ENCODE measurements at places on chromosomes 16 and 17.
A peak's percentile ranks its signal among the peaks of the same experiment; 100 is the strongest.

- DNase-seq, result no peak
Observed at GRCh38 chr16:63744077-63744874, 1377.6 kb downstream of the CDH11 start.

GRCh38 chr17:18139949-18140348, 31.4 kb downstream of the MYO15A start:
- no peak for DNase-seq

- no peak for DNase-seq
Observed at GRCh38 chr17:66548158-66548557, 245.7 kb downstream of the PRKCA start.

GRCh38 chr16:10086620-10087019, 95.6 kb downstream of the GRIN2A start:
- no peak for DNase-seq

DNA sequence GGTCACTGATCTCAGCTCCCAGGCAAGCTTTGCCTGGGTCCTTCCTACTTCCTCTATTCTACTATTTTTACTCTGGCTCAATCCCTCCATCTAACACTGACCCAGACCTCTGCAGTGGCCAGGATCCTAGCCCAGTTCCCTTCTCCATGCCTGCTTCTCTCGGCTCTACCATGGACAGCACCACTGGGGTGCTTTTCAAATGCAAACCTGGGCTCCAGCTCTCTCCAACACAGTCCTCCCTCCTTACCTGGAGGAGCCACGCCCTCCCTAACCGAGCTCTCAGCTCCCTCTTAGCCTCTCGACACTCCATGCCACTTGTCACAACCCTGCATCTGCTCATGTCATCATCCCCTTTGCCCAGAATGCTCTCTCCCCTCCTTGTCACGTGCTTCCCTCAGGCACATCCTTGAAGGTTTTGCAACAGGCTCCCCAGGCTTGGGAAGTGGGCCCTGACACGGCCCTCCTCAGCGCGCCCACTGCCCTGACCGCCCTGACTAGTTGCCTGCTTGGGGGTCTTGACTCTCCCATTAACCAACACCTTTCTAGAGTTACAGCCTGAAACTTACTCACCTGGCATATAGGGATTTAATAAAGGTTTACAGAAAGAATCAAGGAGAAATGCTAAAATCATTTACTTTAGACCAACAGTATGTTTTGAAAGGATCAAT, 41.6 kb downstream of the MARF1 start:
- no peak for DNase-seq

- peak; percentile 70 for DNase-seq
Observed at GRCh38 chr16:26665166-26665939, 401.4 kb upstream of the C16orf82 start.

GRCh38 chr16:53884748-53885147, 180.8 kb downstream of the FTO start:
- DNase-seq, result no peak

DNA sequence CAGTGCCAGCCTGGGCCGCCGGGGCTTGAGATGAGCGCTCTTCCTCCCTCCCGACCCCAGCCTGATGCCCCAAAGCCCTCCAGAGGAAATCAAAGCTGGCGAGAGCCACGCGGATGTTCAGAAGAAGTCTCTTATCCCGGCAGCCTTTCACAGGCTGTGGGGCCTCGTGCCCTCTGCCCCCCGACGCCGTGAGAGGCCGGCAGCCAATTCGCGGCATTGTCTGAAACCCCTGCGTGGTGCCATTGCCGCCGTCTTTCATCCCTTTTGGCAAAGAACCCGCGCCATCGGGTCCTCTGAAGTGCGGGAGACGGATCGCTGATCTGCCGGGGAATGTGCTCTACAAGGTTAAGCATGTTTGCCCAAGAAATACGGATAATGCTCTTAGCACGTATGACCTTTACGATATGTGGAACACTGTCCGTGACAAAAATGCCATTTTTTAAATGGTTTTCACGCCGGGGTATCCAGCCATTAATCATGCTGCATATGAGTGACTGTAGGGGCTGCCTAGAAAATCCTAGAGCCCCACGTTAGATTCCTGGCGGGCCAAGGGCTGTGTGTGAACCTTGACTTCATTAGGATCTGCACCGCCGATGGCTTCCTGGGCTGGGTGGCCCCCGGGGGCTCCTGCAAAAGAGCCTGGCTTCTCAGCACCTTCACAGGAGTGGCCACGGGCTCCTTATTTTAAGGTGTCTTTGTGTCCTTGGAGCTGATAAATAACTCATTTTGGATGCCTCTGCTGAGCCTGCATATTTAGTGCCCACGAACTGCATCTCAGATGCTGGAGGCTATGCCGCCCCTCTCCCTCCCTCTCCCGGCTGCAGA, 165.1 kb upstream of the TNRC6C start:
- no peak for DNase-seq

DNA sequence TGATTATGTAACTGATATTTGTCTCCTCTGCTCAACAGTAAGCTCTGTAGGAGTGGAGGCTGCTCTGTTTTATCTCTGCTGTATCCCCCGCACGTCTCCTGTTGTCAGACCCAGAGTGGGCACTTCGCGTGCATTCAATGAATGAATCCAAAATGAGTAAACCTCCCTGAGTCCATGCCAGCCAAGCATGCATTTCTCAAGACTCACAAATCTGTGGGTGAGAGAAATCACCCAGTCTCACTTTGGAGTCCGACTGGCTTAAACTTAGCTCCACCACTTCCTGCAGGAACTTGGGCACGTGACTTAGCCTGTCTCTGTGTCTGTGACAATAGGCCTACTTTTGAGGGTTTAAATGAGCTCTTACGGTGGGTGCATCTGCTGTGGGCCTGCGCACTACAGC, 3.7 kb downstream of the PNPO start:
- DNase-seq, result no peak

- DNase-seq, result no peak
Observed at GRCh38 chr17:77441940-77442339, 301.2 kb downstream of the SEC14L1 start.

GRCh38 chr17:72747501-72747900, 345.0 kb downstream of the SLC39A11 start:
- no peak for DNase-seq

DNA sequence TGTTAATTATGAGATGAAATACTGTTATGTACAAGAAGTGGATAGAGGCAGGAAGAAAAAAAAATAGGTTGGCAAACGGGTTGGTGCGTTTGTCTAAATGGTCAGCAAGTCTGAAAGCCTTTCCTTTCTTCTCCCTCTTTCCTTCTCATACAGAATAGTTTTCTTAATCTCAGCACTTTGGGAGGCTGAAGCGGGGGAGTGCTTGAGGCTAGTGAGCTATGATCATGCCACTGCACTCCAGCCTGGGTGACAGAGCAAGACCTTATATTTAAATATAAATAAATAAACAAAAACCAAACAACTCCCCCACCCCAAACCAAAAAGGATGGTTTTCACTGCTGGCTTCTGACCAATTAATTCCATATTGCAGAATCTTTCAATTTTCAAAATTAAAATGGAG, 74.7 kb upstream of the CORO6 start:
- DNase-seq, result no peak

GRCh38 chr17:79915850-79916430, 76.7 kb upstream of the CBX4 start:
- no peak for DNase-seq

GRCh38 chr17:63930951-63931575, 1.1 kb downstream of the CD79B start:
- DNase-seq, result no peak

DNA sequence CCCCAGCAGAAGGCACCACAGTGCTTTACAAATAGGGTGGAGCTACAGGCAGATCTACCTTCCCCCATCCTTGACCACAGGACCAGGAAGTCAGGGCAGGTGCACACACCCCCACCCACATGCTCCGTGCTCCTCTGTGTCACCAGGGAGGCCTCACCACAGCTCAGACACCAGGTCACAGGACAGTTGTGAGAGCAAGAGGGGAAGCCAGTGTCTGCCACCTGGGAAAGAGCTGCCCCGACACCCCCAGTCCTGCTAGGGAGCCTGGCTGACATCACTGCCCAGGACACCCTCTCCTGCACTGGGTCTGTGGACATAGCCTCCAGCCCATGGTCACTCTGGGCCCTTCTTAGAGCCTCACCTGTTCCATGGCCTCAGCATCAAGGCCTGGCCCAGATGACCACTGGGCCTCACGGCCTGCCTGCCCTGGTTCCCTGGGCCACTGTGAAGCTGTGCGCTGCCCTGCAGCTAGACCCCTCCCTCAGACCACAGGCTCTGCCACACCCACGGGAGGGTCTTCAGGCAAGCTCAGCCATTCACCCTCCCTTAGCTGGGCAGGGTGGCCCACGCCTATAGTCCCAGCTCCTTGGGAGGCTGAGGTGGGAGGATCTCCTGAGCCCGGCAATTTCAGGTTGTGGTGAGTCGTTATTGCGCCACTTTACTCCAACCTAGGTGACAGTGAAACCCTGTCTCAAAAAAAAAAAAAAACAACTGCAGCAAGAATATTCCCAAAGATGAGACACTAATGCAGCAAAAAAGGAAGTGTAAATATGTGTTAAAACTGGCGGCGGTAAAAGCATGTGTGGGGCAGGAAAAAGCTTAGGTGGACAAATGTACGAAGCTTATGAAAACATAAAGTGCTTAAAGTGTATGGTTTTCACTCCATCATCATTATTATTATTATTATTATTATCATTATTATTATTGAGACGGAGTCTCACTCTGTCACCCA, 14.2 kb downstream of the POLR3K start:
- no peak for DNase-seq

GRCh38 chr17:42411905-42412679, 11.0 kb downstream of the CAVIN1 start:
- no peak for DNase-seq

DNA sequence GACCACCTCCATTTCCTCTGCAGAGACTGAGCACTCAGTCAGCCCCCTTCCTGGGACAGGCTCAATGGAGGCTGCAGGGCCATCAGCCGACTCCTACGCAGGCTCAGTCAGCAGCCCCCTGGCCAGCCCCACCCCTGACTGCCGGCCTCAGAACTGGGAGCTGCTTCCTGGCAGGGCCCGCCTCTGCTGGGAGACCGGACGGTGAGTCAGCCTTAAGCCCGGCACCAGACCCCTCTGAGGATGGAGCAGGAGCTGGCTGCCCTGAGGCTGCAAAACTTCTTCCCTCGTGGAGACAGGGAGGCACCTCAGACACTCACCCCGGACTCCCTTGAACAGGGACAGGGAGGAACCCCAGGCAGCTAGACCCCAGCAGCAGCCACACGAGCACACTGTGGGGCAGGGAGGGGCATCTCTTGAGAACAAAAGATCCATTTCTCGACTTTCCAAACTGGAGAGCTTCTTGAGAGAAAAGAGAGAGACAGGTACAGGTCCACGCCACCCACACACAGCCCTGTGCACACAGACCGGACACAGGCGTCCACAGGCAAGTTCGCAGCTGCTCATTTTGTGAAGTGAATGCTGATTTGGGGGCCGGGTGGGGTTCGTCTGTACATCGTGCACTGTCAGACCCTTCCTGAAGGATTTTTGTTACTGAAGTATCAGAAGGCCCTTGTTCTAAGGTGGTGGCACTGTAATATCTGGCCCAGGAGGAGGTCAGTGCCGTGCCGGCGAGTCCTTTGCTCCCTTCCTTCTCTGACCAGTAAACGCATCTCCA, 1.3 kb upstream of the TUBB3 start:
- no peak for DNase-seq

- DNase-seq, result peak; percentile 76
Observed at GRCh38 chr17:57892820-57893595, 43.2 kb upstream of the MRPS23 start.

DNA sequence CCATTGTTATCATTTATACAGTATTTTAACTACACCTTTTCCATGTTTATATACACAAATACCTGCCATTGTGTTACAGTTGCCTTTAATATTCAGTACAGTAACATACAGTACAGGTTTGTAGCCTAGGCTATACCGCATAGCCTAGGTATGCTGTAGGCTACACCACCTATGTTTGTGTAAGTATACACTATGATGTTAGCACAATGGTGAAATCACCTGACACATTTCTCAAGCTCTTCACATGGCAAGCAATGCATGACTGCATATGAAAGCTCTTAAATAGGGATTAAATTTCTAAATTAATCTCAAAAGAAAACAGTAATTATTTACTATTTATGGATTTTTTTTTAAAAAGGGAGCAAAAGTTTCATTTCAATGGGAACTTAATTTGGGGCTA, 12.0 kb downstream of the LRRC37B start:
- DNase-seq, result no peak

DNA sequence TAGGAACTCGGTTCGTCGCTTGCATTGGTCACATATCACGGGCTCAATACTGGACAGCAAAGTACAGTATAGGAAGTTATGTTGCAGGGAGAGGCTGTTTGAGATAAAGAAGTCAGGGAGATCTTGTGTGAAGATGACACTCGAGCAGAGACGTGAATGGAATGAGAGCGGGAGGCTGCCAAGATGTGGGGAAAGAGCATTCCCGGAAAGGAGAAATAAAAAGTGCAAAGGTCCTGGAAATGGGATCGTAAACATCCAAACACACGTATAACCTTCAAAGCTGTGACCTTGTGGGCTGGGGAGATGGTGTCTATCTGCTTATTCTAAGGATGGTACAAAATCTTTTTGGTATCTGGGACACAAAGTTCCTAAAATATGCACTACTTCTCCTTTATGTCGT, 43.0 kb upstream of the MYOCD start:
- no peak for DNase-seq

DNA sequence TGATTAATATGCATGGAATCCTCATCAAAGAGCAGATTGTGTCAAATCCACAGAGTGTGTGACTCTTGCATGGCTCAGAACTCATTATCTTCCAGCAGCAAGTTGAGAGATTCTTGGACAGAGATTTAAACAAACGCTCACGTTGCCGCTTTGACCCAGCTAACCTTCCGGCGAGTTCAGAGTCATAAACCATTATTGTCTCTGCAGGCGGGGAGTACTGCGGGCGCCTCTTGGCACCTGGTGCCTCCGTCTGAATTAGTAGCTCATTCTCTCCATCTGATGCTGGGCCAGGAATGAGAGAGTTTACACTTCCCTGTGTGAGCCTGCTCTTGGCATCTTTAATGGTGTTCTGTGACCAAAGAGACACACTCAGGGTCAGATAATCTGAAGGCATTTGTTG, 138.6 kb upstream of the WSCD1 start:
- DNase-seq, result no peak

- no peak for DNase-seq
Observed at GRCh38 chr17:8888704-8889302, 21.3 kb upstream of the PIK3R6 start.

DNA sequence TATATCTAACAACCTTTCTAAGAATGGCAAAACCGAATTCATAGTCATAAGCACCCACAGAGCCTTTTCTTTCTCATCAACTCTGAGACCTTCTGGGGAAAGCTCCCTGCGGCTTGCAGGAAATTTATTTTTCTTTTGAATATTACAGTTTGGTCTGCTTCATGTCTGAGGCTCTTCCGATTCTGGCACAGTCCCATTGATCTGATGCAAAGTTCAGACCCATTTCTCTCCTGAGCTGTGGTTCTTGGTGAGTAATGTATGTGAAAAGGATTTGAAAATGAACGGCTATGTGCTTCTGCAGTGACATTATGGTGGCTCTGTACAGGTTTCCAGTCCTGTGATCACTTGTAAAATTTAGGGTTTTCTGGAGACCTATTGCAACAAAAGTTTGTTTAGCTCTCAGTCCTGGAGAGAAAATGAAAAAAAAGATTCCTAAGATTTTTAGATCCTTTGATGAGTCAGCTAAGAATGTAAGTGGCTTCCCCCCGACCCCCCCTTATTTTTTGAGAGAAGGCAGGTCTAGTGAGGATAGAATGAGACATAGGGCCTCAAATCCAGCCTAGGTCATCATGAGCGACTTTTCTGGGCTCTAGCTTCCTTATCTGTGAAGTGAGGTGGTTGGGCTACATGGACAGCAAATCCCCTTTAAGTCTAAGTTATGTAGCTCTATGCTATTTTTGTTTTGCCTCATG, 4.6 kb downstream of the GAN start:
- DNase-seq, result no peak

Data from NCI-H1092 treated with DMSO at 0.1 percent for 48 hours (cell line).